ENCODE measurements at places on chromosomes 2 and 18. TPM values are rescaled to one million over a fixed set of nuclear protein-coding genes. Genes with fewer than 3 reads are reported as not detected.

DNA sequence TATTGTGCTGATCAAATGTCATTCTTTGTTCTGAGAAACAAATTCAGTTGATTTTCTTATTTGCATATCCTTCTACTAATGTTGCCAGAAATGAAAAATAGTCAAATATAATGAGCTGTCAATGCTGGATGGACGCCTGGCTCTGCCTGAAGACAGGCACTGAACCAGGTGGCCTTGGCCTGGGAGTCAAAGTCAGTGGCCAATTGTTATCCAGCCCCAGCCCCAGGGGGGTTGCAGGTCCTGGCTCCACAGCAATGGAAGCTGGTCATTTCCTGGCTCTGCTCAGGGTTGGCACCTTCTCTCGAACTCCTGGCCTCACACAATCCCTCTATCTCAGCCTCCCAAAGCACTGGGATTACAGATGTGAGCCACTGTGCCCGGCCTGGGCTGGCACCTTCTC, 176.8 kb upstream of the GLI2 start:
- no peak for DNase-seq

DNA sequence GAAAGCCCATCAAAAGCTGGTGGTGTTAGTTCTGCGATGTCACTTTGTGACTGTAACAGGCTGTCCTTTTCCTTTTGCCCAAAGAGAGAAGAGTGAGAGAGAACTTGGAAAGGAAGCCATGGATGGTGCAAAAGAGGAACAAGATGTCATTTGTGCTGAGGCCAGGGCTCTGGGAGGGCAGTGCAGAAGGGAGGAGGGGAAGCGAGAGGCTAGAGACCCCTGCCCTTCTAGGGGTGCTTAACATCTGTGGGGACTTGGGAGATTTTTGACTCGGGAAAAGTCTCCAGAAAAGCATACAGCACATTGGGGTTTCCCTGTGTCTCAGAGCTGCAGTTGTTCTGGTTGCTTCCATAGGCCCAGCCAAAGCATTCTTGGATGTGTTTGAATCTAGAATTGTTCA, 49.6 kb downstream of the ZBTB7C start:
- no peak for DNase-seq

DNA sequence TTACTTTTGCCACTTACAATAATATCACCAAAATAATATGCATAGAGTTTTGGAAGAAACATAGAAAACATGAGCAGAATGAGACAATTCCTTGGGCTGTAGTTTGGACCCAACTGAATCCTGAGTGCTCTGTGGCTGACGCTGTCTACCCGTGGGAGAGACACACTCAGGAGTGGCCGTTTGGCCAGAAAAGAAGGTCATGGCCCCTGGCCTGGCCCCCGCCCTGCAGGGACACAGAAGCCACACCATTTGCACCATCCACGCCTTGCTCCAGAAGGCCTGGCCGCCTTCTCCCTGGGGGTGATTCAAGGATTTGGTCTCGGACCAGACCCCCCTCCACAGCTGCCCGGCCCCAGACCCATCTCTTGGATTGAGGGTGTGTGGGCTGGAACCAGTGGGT, 6.4 kb upstream of the D2HGDH start:
- DNase-seq = no peak

DNA sequence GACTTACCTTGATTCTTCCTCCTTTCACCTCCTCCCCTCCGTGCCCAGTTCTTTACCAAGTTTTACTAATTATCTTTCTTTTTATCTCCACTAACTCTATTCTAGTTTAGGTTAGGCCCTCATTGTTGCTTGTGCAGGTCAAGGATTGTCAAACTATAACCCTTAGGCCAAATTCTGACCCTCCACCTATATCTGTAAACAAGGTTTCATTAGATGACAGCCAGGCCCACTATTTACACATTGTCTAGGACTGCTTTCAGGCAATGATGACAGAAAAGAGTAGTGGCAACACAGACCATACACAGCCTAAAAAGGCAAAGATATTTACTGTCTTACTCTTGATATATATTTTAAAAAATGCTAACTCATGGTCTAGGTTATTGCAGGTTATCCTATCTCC, 212.0 kb downstream of the RAD51AP2 start:
- no peak for DNase-seq

DNA sequence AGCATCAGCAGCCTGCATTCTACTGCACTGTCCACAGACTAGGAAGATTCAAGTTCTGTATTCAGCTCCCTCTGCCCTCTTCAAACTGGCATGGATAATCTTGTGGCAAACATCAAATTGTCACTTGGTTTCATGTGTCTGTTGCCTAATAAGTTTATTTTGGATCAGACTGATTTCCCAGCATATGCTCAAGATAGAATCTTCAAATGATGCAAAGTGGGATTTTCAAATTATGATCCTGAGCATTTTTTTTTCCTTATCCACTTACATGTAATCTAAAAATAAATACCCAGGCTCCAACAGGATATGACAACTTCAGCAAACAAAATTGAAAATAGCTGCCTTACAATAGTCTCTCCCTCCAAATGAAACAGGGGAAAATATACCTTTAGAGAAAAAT, 160.9 kb upstream of the VRK2 start:
- DNase-seq = no peak

OLA1 gene
- 166 TPM for total RNA-seq

TDRD15 gene
- not detected for total RNA-seq

DNAJB2 gene
- 47.5 TPM for total RNA-seq

CXCR1 gene
- not detected for total RNA-seq
